SJCRH30 (cell line): ENCODE measurements at places on chromosomes 6 and 20. TPM values are rescaled to one million over a fixed set of nuclear protein-coding genes. Genes with fewer than 3 reads are reported as not detected.

- no peak for DNase-seq
Measured at GRCh38 chr20:32966881-32967781, 37.1 kb downstream of the SUN5 start.

DNA sequence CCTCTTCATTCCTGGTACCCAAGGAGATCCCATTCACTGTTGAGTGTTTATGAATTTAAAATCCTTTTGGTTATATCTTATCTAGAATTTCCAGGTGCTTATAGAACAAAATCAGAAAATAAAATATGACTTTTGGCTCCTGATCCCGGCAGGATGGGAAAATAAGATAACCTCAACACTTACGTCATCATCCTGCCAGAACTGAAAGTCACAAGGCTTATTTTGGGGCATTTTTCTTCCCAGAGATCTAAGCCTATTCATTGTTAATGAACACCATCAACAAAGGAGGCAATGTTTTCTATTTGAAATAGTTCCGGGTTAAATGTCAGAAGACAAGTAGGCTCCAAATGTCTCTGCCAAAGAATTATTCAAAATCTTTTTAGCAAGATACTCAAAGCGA, 580.6 kb downstream of the TFAP2A start:
- DNase-seq: no peak

GRCh38 chr6:106547601-106548453, 81.5 kb downstream of the RTN4IP1 start:
- no peak for DNase-seq

GRCh38 chr20:46217583-46217982, 90.7 kb downstream of the CDH22 start:
- DNase-seq: no peak

Gene LAMA5
- 37.3 and 43.8 TPM in 2 replicates for total RNA-seq

Gene NNAT
- not detected in 2 replicates for total RNA-seq
